SW 1271 (cell line): ENCODE measurements at places on chromosomes 6 and 20.

- no peak for DNase-seq
Observed at GRCh38 chr6:127858727-127859391, 42.0 kb downstream of the THEMIS start.

DNA sequence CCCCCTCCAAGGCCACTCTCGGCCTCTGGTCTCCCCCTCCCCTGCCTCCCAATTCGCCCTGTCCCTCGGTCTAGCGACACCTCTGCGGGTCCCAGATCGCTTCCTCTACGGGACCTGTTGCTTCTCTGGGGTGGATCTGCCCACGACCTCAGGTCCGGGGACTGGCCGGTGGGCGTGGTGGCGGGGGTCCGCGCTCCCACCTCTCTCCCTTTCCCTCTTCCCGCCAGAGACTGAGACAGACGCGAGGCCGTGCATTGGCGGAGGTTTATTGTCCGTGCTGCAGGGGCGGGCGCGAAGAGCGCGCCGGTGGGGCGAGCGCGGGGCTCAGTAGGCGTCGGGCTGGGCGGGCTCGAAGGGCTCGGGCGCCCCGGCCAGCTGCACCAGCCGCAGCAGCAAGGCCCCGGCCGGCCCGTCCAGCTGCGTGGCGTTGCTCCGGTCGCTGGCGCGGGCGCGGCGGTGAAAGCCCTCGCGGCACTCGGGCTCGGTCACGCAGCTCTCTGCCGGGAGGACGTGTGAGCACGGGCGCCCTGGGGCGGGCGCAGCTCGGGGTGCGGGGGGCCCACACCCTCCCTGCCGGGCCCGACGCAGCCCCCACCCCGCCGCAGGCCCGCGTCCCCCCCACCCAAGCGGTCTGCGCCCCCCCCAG is 2.1 kb downstream of the AVP start:
- no peak for DNase-seq

DNA sequence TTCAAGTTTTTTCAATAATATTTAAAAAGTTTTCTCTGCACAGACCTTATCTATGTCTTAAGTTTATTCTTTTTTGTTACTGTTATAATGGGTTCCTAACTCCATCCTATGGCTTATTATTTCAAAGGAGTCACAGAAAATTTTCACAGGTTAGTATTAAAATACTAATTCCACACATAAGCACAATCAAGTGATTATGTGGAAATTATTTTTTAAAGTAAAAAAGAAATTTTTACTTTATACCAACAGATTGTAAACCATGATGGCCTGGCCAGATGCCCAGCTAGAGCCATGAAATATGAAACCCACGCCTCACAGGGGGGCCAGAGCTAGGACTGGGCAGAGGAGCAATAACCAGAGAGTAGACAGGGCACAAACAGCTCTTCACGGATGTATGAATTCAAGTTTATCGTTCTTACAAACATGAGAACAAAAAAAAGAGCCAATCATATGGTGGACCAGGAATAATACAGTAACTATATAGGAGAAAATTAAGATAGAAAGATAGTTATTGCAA is 34.0 kb downstream of the NUDT3 start:
- DNase-seq = no peak

DNA sequence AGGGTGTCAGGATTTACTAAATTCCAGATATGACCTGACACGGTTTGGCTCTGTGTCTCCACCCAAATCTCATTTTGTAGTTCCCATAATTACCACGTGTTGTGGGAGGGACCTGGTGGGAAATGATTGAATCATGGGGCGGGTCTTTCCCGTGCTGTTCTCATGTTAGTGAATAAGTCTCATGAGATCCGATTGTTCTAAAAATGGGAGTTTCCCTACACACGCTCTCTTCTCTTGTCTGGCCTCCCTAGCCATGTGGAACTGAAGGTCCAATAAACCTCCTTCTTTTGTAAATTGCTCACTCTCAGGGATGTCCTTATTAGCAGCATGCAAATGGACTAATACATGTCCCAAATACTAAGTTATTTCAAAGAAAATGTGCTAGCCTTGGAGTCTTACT is 121.1 kb downstream of the CENPW start:
- no peak for DNase-seq

DNA sequence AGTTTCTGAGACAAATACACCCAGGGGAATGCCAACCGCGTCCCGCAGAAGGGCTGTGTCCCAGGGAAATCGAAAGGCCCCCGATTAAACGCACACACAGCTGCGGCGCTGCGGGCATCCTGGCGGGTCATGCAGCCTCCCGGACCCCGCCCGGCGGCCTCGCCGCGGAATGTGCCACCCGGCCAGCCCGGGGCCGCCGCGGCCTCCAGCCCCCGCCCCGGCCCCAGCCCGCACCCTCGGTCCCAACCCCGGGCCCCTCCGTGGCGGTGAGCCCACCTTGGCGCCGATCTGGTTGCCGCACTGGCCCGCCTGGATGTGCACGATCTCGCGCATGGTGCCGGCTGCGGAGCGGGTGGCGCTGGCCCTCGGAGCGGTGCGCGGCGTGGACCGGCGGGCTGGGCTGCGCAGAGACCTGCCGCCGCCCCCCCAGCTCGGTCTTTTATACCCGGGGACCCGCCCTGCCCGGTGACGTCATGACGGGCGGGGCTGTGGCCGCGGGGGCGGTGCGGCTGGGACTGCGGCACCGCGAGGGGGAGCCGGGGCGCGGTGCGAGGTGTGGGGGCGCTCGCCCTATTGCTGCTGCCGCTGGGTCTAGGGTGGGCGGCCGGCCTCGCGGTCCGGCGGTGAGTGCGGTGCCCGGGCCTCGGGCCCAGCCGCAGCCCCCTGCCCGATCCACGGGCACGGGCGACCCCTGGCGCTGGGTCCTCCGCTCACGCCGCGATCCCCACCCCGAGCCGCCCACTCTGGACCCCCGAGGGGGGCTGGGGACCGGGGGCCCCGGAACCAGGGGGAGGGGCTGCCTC is at the start of gene TUBB2A:
Gene TUBB2A (minus strand): TSS at position 414 of the 803 bp plus-strand sequence. CDS start 81 bp downstream, at position 333.
- peak; percentile 35 for DNase-seq

DNA sequence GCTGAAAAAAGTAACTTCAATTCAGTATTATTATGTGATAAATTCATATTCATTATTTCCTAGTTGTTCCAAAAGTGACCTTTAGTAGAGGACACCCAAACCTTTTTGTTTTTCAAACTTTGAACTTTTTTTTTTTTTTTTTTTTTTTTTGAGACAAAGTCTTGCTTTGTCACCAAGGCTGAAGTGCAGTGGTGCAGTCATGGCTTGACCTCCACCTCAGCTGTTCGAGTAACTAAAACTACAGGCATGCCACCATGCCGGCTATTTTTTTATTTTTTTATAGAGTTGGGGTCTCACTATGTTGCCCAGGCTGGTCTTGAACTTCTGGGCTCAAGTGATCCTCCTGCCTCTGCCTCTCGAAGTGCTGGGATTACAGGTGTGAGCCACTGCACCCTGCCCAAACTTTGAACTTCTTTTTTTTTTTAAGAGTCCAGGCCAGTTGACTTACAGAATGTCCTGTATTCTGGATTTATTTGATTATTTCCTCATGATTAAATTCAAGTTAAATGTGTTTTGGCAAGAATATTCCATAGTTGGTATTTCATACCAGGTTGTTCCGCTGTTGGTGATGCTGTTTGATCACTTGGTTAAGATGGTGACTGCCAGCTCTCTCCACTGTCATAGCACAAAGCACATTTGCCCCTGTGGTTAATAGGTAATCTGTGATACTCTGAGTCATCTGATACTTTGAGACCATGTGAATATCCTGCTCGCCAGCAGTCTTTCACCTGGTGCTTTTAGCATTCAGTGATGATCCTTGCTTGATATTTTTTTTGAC is 48.0 kb downstream of the VAPB start:
- DNase-seq = no peak

- DNase-seq = no peak
Observed at GRCh38 chr6:107832151-107833056, 8.3 kb upstream of the SCML4 start.

GRCh38 chr20:60283281-60283680 is 325.1 kb downstream of the CDH26 start:
- peak; percentile 25 for DNase-seq

DNA sequence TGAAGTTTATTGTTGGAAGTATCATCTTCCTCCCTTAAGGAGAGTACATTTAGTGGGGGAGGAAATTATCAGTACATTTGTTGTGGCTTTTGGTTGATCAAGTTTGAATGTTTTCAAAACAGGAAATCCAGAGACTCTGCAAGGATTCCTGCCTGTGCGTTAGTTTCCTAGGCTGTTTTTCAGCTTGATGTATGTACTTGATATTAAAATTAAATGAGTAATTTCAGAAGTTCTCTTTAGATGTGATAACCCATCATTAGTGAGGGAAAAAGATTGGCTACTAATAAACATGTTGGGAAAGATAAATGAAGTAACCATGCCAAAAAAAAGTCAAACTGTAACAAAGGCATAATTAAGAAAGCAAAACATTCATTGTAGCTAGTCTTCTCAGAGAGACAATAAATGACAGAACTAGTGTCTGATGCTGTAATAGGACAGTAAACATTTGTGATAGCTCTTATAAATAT is 88.0 kb upstream of the TULP1 start:
- DNase-seq = no peak

GRCh38 chr6:6234963-6235362 is 85.5 kb downstream of the F13A1 start:
- DNase-seq = no peak
